Ureter (tissue), 1 donor: ENCODE measurements at places on chromosomes 1 and 21. TPM values are rescaled to one million over a fixed set of nuclear protein-coding genes. Genes with fewer than 3 reads are reported as not detected.

DNA sequence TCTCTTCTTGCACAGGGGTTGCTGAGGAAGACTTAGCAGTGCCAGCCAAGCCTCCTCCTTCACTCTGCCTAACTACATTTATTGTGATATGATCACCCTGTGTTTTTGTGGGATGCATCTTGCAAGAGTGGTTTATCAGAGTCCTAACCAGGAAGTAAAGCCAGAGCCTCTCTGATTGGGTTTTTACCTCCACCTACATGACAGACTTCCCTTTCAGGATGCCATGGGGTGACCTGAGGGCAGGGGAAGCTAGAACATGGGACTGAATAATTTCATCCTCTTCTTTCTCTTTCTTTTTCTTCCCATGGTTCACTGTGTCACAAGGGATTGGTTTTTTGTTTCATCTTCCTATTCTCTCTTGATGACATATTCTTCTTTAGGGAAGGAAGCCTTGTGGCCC is 146.6 kb downstream of the HHAT start:
- DNase-seq = no peak

IL12RB2 gene
- 0.60 TPM for total RNA-seq

- no peak for DNase-seq
These were observed 643.3 kb downstream of the NPHP4 start for GRCh38 chr1:5348732-5349465.

DNA sequence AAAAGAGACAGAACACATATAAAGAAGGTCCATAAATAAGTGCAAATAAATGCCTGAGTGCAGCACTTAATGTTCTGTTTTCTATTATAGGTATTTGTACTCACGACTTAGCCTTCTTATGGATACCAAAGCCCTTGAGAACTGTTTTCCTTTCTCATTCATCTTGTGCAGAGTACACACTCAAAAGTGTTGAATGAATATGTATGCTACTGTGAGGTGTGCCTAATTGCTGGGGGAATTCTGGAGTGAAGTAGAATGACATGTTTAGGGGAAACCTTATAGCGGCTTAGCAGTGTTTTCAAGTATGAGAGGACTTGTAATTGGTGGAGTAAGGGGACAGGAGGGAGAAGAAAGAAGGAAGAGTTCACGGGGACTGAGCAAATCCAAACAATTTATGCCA is 157.6 kb downstream of the CACNA1E start:
- DNase-seq = no peak

DNA sequence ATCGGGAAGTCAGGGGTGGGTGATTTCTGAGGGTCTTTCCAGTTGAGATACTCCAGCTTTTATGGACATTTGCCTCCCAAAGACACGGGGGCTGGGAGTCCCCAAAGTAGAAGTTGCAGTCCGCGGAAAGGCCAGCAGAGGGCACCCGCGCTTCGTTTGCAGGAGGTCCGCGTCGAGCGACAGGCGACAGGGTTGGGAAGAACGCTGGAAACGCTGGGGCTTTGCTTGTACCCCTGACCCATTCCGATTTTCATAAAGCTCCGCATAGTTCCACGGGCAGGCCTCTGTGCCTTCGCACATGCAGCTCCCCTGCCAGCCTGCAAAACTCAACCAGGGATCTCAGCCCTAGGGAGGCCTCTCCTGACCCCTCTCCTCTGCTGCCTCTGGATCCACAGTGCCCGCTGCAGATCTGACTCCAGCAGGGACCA is 44.2 kb upstream of the LAPTM5 start:
- DNase-seq = peak; percentile 88

SH2D5 gene
- 0.49 TPM for total RNA-seq

GRCh38 chr1:97909266-97909665 is 11.6 kb downstream of the DPYD start:
- no peak for DNase-seq

ALPL gene
- total RNA-seq = 12.9 TPM

EGLN1 gene
- 30.3 TPM for total RNA-seq

DNA sequence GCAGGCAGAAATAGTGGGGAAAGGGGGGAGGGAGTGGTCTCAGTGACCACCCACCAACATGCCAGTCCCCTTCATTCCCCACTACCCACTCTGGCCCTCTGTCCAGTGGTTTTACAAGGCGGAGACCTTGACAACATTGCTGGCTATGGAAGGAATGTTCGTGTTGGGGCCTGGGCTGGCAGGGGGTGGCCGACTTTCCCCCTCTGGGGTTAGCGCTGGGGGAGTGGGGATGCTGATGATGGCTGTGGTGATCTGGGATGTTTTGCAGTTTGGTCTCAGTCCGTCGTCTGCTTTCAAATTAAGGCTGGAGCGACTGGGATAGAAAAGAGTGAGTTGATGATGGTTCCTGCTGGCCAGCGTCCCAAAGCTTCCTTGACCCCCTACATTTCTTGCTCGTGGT is 20.3 kb downstream of the DDX20 start:
- no peak for DNase-seq

DNA sequence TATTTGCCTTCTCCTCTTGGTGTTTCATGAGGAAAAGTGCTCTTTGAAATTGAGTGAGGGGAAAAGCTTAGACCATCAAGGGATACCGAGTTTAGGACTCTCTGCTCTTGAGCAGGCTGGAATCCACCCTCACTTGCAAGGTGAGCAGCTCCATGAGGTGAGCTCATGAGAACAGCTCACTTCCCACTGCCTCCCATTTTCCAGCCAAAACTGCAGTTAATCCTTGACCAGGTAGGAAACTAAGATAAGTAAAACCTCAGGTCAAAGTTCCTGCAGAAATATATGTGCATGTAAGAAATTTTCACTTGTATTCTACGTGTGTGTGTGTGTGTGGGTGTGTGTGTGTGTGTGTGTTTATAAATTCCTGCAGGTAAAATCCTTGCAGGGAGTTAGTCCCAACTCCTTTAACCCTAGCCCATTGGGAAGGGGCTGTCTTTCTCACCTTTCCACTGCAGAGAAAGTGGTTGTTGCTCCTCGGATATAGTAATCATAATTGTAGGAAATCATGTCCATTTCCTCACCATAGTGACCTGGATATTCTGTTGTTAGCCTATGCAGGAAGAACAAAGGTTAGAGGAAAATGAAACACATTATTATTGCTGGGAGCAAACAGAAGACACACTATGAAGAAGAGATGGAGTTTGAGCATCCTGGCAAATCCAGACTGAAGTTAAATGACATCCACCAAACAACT is 28.3 kb downstream of the DPT start:
- DNase-seq = no peak
